ENCODE measurements at places on chromosomes 5 and 9.

DNA sequence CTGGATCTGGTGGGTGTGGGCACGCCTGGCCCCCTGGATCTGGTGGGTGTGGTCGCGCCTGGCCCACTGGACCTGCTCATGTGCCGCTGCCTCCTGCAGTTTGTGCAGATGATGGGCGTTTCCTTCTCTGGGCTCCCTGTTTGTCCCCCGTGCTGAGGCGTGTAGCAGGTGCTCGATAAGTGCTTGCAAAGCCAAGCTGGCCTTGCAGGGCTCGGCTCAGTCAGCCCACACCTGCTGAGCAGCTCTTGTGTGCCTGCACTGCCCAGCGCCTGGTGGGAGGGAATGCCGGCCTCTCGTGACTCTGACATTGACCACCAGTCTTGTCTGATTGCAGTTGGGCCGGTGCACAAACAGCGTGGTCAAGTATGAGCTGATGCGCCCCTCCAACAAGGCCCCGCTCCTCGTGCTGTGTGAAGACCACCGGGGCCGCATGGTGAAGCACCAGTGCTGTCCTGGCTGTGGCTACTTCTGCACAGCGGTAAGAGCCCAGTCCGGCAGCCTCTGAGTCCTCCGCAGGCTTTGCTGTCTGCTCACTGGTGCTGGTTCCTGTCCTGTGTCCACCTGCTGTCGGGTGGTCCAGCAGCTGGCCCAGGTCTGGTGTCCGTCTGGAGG lies 102.7 kb upstream of the CACNA1B start:
- DNase-seq = no peak

DNA sequence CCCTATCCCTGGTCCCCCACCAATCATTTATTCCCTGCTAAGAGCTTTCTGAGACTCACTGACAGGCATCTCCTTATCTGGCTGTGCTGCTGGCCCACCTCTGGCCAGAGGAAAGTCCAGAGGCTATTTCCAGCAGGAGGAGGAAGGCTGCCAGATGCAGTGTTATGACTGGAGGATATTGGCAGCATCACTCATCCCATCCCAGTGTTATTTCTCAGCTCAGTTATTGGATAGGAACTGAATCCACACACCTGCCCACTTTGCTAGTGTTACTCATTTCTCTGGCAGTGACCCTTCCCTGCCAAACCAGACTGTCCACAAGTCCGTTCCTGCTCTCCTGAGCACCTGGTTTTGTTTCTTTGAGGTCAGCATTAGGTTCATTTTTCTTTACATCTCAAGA lies 228.2 kb downstream of the GRIA1 start:
- DNase-seq = no peak

DNA sequence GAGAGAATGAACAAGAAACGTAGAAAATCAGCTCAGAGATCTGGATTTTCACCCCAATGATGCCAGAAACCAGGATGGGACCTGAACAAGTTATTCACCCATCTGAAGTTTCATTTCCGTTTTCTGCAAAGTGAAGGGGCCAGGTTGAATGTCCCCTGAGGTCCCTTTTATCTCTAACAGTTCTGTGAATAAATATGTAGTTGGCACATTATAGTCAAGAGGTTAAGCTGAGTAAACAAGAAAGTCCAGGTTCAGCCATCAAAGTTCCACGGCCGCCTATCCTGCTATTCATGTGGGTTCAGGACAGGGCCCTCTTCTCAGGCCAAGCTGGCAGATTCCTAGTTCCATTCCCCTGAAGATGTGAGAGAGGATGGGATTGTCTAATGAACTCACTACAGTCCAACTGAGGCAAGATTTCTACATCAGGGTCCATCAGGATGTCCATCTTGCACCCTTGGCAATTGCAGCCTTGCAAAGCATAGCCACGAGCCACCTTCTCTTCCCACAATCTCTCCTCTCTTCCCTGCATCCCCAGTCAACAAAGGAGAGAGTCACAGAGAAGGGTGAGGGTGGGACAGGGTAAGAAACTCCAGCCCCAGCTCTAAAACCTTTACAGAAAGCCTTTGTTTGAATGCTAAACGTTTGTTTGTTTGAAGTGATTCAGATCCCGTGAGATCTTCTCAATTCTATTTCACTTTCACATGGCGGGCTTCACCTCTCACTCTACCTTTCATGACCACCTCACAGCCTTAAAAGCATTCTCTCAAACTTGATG lies 311.0 kb downstream of the SLIT3 start:
- no peak for DNase-seq

DNA sequence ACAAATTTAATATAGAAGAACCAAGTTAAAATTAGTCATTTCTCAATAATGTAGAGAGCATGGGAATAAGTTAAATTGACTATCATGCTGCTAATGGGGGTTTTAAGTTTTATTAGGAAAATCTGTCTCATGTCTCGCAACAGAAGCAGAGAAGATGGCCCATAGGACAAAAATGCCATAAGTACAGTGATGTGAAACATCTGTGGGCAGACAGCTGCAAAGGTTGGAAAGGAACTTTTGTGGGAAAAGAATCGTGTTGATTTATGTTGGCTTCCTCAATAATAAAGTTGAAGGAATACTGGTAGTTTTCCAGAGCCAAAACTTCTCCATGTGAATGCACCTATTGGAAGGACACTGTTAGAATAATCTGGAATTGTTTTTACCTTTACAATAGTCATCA lies 44.8 kb downstream of the VCAN start:
- no peak for DNase-seq

GRCh38 chr9:126763130-126763764 lies 41.6 kb upstream of the ZBTB43 start:
- DNase-seq = no peak

- no peak for DNase-seq
Measured at GRCh38 chr9:26940779-26941178, 6.3 kb downstream of the PLAA start.

GRCh38 chr5:26569241-26569928 lies 469.0 kb downstream of the CDH9 start:
- DNase-seq = no peak

DNA sequence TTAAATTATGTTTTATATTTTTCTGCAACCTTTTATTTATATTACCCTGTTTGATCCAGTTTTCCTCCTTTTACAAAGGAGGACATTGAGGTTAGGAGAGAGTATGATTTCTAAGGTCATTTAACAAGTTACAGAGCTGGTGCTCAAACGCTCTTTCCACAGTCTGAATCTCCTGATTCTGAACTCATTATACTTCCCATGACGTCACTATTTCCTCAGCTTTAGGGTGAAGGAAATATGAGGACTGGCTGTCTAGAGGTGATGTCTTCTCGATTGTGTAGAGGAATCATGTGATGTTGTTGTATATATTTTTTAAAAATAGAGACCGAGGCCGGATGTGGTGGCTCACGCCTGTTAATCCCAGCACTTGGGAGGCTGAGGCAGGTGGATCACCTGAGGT lies 140.0 kb downstream of the ARHGAP26 start:
- no peak for DNase-seq

GRCh38 chr5:141778683-141779082 lies 96.7 kb upstream of the ARAP3 start:
- DNase-seq = no peak

DNA sequence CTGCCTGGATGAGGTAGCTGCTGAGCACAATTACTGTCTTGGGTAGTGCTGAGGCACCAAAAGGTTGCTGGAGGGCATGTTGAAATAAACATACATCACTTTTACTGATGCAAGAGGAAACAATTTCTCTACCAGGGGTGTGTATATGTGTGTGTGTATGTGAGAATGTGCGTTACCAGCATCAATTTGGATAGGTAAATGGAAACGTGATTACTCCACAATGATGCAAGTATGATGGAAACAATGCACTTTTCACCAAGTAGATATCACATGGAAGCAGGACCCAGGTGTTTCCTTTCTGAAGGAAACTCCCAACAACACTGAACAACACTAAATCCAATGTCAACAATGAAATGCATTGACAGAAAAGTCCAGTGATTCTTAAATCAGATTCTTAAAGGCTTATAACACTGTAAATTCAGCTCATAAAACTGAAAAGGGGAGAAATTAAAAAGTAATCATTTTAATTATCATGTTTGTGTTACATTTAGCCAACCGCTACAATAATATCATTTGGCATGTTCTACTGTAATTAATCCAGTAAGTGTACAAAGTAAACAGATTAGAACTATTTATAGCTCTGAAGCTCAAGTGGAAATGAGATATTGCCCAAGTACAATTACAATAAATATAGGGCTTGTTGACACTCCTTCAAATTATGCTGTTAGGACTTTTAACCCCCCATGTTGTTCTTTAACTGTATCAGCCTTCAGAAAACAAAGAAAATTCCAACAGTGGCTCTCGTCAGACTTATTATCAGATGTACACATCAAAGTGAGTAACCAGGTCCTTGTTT lies 25.3 kb downstream of the YIPF5 start:
- no peak for DNase-seq

DNA sequence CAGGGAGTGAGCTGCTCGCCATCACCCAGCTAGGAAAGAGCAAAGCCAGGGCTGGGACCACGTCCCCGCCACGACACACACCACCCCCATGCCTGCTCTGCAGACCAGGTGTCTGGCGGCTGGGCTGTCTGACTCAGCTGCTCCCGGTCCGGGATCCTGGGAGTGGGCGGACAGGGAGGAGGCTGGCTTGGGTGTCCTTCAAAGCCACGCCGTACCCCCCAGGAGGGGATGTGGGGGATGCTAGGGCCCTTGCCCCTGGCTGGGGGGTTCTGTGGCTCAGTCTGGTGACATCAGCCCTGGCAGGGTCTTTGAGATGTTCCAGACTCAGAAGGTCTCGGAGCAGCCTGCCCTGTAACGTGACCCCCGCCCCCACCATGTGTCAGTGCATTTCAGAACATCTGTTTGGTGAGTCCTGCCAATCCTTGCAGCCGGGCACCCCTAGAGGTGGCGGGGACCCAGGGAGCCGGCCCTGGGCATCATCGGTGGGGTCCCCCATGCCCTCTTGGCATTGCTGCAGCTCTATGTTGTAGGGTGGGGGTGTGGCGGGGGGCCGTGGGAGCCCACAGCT lies 62.3 kb downstream of the HMCN2 start:
- DNase-seq = no peak

DNA sequence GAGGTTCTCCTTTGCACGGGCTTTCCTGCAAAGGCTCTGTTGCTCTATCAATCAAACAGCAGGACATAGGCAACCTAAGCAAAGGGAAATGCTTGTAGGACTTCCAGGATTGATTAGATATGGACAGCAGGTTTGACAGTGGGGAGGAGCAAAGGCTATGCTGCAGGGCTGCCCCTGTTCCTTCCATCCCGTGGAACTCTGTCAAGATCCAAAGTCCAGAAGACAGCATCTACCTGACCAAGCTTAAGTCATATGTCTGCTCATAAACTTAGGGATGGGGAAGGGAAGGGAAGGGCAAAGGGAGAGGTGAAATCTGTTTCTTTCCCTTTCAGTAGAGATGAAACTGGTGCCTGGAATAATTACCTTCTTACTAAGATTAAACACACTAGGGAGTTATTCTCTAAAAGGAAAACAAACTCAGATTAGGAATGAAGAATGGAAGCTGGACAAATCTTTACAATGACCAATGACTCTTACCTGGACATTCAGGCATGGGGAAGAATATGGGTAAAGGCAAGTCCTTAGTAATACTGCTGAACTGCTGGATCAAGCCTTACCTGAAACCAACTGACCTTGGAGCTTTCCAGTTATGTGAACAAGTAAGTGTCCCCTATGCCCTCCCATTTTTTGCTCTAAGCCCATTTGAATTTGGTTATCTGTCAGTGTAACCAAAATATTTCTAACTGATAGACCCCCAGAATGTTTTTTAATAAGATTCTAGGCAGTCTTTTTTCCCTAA lies 8.4 kb upstream of the ACOT12 start:
- no peak for DNase-seq

DNA sequence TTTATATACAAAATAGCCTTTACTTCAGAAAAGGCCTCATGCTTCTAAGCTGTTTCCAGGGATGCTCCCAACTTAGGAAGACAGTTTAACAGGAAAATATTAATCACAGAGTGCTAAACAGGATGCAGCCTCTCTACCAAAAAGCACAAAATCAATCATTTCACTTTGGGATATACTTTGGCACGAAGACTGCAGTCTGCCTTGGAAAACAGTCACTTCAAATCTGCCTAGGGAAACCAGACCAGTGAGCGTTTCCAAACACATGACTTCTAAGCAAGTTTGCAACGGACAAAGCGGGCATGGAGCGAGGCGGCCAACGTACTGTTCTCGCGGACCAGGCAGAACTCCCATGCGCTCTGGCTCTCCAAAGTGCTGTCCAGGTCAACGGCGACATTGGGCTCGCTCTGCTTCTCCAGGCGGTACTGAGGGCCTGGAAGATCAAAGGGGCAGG lies 201.0 kb downstream of the MAPKAP1 start:
- DNase-seq = no peak

DNA sequence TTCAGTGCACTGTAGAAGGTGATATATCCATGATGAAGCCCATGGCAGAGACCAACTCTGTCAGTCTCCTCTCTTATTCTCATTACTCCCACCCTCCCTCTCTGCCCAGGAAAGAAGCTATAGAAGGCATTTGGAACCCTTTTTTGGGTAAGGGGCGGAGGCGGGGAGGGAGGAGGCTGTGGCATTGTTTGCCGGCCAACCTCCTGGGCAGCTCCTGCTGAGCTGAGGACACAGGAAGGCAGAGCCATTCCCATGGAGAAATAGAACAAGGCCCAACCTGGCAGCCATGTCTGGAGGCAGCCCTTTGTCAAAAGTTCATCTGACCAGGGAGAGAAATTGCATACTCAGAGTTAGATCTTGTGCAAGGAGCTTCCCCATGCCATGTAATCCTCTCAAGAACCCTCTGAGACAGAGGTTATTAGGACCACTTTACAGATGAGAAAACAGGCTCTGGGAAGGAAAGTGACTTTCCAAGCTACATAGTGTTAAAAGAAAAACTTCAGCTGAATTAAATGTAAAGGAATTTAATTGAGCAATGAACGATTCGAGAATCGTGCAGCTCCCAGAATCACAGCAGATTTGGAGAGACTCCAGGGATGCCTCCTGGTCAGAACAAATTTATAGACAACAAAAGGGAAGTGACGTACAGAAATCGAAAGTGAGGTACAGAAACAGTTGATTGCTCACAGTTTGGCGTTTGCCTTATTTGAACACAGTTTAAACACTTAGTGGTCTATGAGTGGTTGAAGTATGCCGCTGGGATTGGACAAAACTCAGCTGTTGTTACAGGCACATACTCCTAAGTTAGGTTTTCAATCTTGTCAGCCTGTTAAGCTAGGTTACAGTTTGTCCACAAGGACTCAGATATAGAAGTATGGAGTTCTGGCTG lies 158.6 kb downstream of the MELK start:
- no peak for DNase-seq

All from activated CD4-positive, alpha-beta T cell treated with anti-CD3 and anti-CD28 coated beads for 4 hours (primary cell).